ENCODE measurements at places on chromosomes 1 and 21.
A peak's percentile ranks its signal among the peaks of the same experiment; 100 is the strongest.

GRCh38 chr21:38897532-38898421, 92.0 kb downstream of the ETS2 start:
- DNase-seq: no peak

DNA sequence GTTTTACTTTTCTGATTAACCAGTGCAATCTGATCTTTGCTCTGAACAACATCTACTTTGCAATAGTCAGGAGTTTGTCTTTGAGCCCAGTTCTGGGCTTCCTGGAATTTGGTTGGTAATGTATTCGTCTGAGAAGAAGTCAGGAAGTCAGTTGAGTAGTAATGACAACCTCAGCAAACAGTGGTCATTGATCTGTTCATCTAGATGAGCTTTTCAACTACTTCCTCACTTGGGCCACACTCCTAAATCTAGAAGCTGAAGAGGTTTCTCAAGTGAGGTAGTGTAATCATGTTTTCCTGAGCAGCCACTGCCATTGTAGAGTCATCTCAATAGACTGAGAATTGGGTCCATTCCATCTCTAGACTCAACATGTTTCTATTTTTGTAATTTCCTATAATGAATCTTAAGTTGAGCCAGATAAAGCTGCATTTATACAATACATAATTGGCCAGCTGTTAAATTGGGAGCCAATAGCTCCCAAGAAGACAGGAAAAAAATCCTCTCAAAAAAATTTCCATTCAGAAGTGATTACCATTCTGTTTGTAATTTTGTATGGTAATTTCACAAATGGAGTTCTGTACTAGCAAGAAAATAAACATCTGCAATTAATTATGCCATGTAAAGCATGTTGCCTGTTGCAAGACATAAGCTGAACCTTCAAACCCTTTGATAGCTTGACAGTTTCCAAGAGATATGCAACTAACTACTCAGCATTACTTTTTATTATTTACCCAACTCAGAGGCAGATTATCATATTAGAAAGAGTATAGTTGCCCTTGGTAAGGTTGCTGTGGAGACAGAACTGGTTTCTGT, 49.6 kb downstream of the WDR64 start:
- no peak for DNase-seq

DNA sequence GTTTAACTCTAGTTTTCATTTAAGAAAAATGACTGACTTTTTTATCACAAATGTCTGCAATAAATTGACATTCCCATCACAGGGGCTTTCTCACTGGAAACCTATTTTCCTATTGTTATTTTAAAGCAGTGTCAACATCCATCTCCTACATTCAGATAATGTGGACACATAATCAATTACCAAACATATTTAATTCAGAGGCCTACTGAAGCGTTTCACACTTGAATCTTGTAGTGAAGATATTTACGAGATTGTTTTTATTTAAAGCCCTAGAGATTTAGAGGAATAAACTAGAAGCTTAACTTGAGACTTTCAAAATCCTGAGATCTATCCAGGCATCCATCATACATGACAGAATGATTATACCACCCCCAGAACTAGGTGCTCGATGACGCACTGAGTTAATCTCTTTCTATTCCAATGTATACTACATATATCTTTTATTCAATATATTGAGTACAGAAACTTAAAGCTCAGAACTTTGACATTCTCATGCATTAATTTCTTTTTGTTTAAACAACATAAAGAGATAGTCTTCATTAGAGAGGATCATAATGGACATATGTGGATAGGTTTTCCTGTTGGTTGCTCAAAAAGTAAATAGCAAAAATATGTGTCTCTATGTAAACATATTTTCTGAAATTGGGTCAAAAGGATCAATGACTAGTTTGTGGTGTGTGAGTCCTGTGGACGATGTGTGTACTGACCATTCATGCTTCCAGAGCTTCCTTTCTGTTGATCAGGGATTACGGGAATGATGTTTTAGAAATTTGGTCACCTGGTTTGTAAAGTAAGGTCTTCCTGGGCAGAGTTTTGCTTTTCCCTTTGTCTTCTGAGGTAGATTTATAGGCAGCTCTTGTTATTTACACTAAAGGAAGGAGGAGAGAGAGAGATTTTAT, 171.5 kb upstream of the HMCN1 start:
- no peak for DNase-seq

GRCh38 chr1:156394835-156395461, 25.9 kb downstream of the RHBG start:
- no peak for DNase-seq

DNA sequence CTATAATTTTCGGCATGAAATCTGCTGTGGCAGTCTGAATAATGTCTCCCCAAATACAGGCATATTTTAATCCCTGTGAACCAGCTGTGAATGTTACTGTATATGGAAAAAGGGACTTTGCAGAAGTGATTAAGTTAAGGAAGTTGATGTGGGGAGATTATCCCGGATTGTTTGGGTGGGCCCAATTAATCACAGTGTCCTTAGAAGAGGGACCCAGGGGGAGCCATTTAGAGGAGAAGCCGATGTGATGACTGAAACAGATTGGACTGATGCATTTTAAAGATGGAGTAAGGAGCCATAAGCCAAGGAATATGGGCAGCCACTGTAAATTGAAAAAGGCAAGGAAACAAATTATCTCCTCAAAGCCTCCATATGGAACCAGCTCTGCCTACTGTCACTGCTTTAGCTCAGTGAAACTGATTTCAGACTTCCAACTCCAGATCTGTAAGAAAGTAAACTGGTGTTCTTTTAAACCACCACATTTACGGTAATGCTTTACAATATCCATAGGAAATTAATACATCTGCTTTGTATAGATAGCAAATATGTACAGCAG, 61.1 kb upstream of the GPR88 start:
- DNase-seq: no peak

DNA sequence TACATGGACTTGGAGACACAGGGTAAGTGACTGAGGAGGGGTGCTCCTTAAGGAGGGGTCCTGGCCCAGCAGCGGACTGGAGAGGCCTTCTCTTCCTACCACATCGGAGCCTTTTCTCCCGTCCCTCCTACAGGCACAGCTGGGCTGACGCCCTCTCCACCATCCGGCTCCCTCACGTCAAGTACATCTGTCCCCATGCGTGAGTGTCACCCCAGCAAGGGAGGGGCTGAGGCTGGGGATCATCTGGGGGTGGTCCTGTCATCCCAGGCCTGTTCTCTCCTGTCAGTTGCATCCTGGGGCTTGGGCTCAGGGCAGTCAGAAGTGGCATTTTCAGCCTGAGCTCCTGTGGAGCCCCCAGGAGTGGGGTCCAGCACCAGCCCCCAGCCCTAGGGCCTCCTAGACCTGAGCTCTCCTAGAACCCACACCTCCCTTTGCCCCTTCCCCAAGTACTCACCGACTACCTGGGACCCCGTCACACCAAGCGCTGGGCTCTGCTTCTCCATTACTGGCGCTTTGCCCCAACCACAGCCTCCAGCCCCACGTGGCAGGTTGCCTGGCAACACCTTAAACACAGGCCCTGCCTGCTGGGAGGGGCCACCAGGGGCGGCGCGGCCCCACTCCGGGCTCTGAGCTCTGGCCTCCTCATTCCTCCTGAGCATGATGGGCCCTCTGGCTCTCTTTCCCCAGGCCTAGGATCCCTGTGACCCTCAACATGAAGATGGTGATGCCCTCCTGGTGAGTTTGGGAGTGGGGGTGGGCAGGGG, 2.3 kb downstream of the LYPLA2 start:
- DNase-seq: peak; percentile 25

All from EL (cell line).